Hippocampal formation (tissue), 2 donors: ENCODE measurements at places on chromosomes 2 and 18.

GRCh38 chr2:98394595-98395153 lies 48.4 kb downstream of the CNGA3 start:
- no peak for DNase-seq

GRCh38 chr2:234625626-234626250 lies 128.9 kb upstream of the ARL4C start:
- no peak for DNase-seq

GRCh38 chr2:110994250-110994961 lies 126.3 kb upstream of the BCL2L11 start:
- no peak for DNase-seq

DNA sequence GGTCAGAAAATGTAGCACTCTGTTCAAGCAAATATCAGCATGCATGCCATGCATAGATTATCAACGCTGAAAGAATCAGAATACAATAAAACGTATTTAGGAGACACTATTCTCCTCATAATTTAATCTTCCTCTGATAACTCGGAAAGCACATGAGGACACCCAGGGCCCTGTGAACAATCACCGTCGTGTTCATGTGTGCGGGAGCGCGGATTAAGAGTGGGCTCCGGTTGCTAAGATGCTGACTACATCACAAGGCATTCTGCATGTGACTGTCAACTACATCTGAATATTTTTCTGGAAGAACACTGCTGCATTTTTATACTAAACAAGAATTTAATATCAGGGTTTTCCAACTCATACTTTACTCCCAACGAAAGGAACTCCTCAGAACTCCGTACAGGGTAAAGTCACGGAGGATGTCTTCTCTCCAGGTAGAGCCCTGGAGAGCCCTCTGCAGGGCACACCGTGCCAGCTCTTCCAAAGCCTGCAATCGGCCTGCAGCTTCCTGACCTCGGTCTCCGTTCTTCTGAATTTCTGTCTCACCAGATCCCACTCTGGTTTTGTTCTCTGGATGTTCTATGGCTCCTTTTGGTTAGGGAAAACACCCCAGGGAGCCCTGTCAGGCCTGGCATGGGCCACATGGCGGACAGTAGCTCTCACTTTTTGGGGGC lies 59.6 kb downstream of the ZNF516 start:
- no peak for DNase-seq

DNA sequence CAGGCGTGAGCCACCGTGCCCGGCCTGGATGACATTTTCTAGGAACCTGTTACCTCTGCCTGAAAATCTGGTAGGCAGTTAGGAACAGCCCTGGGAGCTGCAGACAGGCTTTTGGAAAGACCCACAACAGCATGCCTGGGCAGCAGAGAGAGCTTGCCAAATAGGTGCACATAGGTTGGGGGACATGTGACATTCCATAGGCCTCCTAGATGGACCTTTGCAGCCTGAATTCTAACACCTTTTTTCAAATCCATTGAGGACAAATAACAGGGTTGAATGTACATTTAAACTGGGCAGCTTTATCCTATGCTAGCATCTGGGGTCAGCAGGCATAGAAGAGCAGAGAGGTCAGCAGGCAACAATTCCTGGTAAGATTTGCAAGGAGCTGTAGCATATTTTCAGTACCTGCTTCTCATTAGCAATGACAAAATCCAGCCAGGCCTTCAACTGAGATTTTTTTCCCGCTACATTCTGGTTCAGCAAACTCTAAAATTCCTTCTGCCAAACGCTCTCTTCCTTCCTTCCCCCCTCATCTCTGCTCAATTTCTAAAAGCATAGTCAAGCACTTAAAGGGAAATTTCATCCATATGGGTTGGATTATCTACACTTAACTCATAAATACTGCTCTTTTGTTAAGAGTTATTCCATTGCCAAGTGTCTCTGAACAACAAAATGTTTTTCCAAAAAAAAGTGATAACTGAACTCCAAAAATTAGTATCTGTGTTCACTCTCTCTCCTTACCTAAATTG lies 75.2 kb downstream of the SOWAHC start:
- DNase-seq: no peak

DNA sequence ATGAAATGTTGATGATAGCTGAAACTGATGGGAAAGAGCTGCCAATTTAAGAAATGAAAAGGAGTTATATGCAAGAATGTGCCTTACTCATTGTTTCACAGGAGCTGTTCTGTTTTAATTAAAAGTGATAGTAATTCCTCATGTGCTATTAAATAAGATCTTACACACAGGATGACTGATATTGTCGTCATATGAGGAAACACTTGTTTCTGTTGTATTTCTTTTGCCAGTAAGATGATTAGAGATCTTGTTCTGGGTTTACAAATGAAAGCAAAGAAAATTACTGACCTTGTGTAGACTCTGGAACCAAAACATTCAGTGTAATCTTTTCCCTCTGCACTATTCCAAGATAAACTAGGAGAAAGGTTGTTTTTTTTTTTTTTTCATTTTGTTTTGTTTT lies 123.6 kb downstream of the MAP3K20 start:
- no peak for DNase-seq

GRCh38 chr2:165274698-165275097 lies 35.5 kb downstream of the SCN2A start:
- DNase-seq: no peak

DNA sequence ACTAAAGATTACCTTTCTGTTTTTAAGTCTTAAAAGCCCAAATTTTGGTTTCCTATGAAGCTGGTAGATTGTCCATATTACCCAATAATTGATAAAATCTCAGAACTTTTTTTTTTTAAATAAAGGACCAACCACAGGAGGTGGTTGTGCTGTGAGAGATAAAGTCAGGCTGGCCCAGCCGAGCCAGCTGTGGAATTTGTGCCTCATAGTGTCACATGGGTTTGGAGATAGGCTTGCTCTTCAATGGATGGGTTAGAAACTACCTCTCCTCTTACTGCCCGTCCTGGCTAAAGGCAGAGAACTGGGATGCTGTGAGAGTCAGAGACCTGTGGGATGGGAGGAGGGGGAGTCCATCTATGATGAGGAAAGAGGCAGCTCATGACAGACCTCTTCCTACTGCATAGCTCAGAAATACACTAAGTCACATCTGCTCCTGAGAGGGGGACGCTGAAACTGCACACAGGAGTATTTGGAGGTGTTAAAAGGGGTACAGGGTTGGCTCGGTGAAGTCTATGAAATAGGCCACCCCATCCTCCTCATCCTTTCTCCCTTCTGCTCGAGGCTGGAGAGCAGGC lies 99.7 kb upstream of the MGAT4A start:
- no peak for DNase-seq

DNA sequence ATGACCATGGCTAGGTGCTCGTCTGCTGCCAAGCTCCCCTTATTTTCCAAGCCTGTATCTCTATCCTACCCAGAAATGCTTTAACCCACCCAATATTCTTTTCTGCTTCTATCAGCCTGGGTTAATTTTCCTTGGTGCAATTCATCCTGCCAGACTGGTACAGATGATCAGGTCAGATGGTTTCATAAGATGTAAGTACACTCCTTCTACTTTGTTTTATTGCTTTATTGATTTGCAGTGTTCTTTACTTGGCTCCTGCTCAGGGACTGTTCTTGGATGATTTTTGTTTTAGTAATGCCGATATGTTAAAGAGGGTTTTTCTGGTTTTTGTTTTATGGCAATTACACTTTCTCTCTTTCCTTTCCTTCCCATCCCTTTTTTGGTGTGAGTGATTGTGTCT lies 2.4 kb upstream of the SGO2 start:
- no peak for DNase-seq

GRCh38 chr2:98468621-98469236 lies 24.1 kb downstream of the INPP4A start:
- no peak for DNase-seq

DNA sequence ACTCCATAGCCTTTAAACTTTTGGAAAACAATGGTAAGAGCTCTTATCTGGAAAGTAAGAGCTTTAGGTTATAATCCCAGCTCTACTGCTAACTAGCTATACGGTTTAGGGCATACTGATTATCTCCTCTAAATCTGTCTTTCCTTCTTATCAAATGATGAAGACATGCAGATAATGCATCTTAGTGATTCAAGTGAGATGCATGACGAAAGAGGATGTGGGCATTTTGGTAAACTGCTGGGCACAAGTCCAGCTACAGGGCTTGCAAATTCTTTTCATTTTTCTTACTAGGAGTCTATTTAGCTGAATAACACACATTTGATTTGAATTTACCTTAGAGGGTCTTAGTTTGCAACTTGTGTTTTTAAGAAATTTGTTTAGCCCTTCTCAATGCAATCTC lies 1604.8 kb upstream of the ZEB2 start:
- DNase-seq: no peak
